ENCODE measurements at places on chromosomes 1 and 21.

DNA sequence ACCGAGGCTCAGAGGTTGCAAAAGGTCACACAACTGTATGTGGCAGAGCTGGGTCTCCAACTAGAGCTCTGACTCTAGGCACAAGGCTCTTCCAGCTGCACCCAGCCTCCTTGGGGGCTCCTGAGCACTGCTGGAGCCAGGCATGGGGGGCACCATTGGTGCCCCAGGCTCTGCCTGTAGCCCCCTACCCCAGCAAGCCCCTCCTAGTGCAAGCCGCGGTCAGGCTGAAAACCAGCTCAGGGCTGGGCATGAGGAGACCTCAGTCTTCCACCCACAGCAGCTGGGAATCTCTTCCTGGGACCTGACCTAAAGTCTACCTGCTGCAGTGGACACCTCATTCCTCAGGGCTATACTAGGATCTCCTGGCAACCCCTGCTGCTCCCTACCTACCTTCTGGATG, 14.6 kb downstream of the TNNT2 start:
- DNase-seq, result no peak

DNA sequence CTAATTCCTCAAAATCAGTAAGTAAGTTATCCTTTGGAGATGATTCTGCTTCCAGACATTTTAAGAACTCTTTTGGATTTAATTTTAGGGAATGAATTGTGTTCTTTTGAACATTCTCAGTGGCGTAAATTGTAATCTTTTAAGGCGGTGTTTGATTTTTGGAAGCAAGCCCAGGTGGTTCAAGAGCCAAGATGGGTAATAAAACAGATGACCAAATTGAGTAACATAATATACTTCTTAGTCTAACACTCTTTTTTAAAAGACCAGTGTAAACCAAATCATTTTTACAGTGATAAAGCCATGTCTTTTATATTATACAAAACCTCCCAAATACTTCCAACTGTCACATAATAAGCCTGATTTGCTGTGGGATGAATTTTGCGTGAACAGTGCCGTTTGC, 133.8 kb downstream of the LRRC40 start:
- no peak for DNase-seq

GRCh38 chr1:145892486-145893087, 6.9 kb upstream of the ANKRD35 start:
- DNase-seq, result no peak

DNA sequence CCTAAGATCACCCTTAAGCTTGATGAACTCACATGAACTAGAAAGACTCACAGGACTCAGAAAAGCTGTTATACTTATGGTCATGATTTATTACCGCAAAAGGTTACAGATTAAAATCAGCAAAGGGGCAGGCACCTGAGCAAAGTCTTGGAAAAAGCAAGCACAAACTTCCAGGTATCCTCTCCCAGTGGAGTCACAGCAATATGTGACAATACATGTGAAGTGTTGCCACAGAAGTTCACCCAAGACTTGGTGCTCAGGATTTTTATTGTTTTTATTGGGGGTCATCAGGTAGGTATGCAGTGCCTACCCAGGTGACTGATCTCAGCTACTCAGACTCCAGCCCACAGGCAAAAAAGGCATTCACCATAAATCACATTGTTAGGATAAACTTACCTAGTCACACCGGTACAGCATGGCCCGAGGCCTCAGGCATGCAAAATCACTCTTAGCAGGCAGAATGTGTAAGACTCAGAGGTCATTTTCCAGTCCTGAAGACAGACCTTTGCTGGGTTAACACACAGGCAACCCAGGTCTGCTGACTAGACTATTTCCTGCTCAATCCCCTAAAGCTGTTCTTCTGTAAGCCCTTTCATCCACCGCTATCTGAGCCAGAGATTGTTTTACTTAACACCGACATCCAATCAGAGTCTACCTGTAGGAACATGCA, 55.6 kb downstream of the SSX2IP start:
- DNase-seq, result no peak

DNA sequence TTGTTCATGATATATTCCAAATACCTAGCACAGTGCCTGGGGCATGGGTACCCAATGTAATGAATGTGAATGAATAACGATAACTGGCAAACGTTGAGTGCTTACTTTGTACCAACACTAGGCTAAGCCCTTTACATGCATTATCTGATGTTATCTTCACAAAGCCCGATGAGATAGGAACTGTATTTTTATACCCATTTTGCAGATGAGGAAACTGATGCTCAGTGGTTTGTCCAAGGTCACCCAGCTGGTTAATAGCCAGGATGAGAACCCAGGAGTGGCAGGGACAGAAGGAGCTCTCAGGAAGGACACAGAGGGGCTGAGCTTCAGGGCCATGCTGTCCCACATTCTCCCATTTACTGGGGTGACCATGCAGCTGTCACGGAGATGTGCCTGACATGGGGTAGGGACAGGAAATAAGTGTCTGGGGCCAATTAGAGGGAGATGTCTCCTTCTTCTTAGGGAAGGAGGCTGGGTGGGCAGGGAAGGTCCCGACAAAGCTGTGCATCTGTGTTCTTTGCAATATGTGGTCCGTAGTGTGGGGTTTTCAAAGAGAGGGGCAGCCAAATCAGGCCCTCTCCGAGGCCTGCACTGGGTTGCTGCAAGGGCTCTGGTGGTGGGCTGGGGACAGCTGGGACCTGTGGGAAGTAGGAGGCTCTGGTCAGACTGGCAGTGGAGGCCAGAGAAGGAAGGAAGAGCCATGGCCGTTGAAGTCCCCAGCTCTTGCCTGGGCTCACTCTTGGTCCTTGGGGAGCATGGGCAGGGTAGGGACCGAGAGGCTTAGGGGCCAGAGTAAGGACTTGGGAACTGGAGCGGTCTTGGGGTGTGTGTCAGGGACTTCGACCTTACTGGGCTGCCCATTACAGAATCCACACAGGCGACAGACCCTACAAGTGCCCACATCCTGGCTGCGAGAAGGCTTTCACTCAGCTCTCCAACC, 26.6 kb downstream of the A3GALT2 start:
- no peak for DNase-seq

- DNase-seq, result no peak
These were observed 31.4 kb upstream of the OLIG2 start for GRCh38 chr21:32994305-32994704.

DNA sequence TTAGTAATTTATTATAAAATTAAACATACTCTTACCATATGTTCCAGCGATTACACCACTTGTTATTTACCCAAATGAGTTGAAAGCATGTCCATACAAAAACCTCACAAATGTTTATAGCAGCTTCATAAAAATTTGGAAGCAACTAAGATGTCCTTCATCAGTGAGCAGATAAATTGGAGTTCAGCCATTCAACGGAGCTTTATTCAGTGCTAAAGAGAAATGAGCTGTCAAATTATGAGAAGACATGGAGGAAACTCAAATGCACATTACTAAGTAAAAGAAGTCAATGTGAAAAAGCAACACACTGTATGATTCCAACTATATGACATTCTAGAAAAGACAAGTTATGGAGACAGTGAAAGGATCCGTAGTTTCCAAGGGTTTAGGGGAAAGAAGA, 606.7 kb upstream of the TMPRSS15 start:
- no peak for DNase-seq

DNA sequence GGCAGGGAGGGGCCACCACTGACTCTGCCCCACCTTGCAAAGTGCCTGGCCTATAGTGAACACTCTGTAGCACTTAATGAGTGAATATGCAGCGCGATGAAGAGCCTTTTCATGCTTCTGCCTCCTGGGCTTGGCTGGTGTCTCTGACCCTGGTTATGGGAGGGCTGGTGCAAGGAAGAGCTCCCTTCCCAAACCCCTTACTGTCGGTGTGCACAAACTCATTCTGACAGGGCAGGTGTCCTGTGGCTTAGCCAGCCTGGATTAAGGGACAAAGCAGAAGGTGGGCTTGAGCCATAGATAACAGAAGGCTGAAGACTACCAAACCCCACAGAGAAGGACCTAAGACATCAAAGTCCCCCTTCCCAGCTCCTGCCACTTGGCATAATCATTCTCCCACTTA, 2.0 kb upstream of the NCMAP start:
- DNase-seq, result no peak

DNA sequence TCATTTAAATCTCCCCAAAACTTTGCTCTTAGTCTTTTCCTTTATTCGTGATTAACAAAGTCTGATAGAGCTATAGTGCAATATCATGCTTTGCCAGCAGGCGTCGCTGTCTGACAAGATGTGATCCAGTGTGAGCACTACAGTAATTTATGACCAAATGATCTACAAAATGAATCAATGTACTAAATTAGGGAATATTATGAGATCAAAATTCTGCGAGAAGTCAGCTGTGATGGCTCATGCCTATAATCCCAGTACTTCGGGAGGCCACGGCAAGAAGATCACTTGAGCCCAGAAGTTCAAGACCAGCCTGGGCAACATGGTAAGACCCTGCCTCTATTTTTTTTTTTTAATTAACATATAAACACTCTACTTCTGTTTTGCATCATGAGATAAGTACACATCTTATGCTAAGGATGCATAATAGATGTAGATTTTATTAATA, 3.6 kb upstream of the SPSB1 start:
- DNase-seq, result peak; percentile 60
